ENCODE measurements at places on chromosomes 2 and 18.

- DNase-seq, result no peak
Measured at GRCh38 chr2:153388246-153388645, 90.3 kb downstream of the RPRM start.

GRCh38 chr18:78836838-78837237, 142.8 kb upstream of the SALL3 start:
- DNase-seq, result no peak

- no peak for DNase-seq
Measured at GRCh38 chr2:151976945-151977353, 121.9 kb downstream of the CACNB4 start.

DNA sequence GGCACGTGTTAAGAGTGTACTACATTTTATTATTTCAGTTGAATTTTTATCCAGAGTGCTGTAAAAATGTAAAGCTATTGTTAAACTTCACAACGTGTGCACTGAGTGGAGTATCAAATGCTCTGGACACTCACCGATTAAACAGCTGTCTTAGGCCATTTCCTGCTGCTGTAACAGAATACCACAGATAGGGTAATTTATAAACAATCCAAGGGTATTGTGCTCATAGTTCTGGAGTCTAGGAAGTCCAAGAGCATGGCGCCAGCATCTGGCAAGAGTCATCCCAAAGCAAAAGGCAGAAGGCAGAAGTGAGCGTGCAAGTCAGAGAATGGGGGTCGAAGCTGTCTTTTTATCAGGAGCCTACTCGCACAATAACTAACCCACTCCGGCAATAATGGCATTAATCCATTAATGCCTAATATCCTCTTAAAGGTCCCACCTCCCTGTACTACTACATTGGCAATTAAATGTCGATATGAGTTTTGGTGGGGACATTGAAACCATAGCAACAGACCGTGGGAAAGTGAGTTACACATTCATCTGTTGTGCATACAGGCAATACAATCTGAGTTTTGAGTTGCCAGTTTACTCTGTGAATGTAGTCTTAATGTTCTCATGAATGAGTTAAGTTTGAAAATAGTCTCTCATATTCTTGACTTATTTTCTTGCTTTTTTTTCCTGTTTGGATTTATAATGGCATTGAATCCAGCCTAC, 64.8 kb downstream of the ARMC9 start:
- no peak for DNase-seq

GRCh38 chr2:27087823-27088410, 1.3 kb downstream of the KHK start:
- DNase-seq, result no peak

DNA sequence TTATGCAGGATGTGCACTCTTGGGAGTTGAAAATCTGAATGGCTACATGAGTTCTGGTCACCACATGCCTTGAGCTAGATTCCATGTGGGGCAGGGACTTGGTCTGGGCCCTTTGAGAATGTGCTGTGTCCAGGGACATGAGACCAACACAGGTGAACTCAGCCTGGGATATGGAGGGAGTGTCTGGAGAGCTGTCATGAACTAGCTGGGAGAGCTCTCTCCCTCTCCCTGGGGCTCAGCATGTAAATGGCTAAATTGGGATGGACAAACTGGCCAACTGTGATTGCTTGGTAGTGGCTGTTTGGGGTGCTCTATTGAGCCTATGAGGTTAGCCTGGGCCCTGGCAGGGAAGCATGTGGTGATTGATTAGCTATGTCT, 105.1 kb upstream of the HS6ST1 start:
- no peak for DNase-seq

GRCh38 chr18:39946623-39947061, 2008.4 kb upstream of the PIK3C3 start:
- no peak for DNase-seq

DNA sequence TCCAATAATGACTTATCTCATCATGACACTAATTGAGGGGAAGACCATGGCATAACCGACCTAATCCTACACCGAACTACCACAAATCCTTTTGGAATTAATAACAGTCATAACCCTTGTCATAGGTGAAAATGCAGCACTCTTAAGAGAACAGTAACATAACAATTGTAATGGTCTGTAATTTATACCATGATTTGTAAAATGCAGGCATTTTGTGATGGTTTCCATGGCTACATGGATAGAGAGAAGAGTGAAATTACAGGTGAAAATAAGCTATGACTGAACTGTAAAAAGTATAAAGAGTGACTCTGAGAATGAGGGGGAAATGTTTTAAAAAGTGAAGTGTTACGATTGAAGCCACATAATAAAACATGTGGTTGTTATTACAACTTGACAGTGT, 494.1 kb upstream of the SLC39A10 start:
- no peak for DNase-seq

DNA sequence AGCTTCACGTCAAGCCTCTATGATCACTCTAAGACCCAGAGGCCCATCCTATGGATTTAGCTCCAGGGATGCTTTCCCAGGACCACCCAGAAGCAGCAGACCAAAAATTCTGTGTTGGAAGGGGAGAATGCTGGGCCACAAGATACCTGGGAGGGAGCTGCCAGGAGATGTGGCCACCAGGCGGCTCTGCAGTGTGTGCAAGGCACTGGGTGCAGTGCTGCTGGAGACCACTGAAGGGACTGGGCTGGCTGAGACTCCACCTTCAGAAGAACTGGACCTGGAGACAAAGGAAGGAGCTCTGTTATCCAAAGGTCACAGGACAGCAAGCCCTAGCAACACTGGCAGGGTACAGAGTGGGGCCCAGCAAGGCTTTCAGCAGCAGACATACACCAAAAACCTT, 34.0 kb downstream of the KANSL3 start:
- DNase-seq, result no peak

DNA sequence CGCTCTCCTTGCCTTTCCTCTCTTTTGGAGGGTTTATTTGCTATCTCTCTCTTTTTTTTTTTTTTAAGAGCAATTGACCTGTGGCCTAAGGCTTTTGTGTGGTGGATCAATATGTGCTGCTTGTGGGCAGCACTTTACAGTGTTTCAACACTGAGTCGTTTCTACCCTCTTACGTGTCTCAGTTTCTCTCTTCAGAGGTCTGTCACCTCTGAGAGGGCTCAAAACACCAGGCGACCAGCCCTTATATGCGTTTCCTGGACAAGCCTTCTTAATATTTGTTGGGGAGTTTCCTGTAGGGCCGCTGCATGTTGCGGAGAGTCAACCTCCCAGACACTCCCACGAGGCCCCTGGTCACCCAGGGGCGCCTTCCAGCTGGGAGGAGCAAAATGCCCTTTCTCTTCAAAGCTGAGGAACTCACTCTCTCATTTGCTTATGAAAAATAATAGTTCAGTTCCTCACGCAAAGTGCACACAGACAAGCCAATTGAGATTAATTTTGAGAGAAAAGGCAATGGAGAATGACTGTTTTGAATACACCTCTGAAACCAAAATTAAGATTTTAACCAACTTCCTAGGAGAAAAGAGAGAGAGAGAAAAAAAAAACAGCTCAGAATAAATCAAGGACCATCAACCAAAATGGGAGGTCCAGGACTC, 96.3 kb upstream of the B3GNT2 start:
- DNase-seq, result no peak

- DNase-seq, result no peak
Measured at GRCh38 chr2:46498681-46499080, 19.3 kb downstream of the TMEM247 start.

GRCh38 chr18:47758000-47758399, 172.5 kb downstream of the SMAD2 start:
- no peak for DNase-seq

GRCh38 chr2:149094217-149095015, 55.9 kb downstream of the LYPD6B start:
- DNase-seq, result no peak

GRCh38 chr18:59509481-59510442, 150.7 kb upstream of the LMAN1 start:
- no peak for DNase-seq

DNA sequence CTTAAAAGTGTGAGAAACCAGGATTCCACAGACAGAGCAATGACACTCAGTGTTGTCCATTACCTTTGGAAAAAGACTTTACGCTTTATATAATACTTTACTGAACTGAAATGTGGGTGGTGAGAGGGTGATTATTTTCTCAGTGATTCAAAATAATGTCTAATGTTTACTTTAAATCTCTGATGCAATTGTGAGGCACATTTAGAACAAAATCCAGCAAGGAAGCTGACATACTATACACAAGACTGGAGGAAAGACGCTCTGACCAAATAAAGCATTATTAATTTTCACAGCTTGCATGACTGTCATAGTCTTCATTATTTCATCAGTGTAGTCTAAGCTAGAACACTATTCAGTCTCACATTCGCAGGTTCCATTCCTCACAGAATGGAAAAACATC, 34.1 kb upstream of the STAT1 start:
- DNase-seq, result no peak

DNA sequence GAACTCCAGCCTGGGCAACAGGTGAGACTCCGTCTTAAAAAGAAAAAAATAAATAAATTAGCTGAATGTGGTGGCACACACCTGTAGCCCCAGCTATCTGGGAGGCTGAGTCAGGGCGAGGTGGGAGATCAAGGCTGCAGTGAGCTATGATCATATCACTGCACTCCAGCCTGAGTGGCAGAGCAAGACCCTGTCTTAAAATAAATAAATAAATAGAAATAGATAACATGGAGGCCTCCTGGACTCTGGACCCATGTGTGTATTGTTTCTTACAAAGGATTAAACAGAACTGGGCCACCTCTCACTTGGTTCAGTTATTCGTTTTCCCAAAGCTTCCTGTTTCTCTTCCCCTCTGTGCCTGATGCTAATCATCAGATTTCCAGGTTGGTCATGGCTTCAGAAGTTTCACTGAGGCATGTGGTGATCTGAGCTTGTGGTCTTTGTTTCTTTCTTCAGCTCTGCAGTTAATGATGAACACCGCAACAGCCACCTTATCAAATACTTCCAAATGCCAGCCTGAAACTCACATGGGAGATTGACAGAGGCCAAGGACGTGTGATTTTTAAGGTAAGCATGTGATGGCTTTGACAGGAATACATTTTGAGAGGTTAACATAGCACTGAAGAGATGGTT, 83.3 kb upstream of the MAP4K4 start:
- no peak for DNase-seq

GRCh38 chr2:28586867-28587266, 91.0 kb downstream of the PLB1 start:
- no peak for DNase-seq

- DNase-seq, result no peak
Measured at GRCh38 chr2:148391324-148391723, 253.2 kb upstream of the EPC2 start.

DNA sequence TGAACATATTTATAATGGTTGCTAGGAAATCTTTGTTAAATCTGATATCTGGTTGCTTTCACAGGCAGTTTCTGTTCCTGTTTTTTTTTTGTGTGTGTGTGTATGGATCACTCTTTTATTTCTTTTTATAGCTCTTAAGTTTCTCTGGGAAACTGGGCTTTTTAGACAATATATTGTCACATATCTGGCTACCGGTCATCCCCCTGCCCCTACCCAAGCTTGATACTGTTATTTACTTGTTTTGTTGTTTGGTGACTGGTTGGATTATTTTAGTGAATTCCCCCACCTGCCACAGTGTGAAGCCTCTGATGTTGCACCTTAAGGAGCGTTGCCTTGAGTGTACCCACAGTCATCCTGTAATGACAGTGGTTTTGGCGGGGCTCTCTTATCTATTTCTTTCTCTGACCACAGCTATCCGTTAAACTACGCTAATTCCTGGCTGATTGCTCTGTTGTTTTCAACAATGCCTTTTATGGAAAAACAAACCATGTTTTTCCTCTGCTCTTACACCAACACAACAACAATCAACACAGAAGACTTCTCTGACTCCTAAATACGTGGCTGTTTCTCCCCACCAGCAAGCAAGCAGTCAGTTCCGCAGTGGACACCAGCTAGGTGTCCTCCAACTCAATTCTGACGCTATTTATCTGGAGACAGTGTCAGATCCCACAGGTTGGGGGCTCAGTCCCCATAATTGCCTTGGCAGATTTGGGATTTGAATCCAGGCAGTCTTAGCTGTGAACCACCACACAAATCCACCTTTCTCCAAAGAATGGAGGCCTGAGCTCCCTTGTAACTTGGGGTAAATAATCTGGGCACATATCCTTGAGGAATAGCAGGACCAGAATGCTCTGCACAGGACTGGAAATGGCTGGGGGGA, 10.9 kb downstream of the GNLY start:
- no peak for DNase-seq

GRCh38 chr2:137178951-137179377, 413.6 kb downstream of the THSD7B start:
- no peak for DNase-seq

DNA sequence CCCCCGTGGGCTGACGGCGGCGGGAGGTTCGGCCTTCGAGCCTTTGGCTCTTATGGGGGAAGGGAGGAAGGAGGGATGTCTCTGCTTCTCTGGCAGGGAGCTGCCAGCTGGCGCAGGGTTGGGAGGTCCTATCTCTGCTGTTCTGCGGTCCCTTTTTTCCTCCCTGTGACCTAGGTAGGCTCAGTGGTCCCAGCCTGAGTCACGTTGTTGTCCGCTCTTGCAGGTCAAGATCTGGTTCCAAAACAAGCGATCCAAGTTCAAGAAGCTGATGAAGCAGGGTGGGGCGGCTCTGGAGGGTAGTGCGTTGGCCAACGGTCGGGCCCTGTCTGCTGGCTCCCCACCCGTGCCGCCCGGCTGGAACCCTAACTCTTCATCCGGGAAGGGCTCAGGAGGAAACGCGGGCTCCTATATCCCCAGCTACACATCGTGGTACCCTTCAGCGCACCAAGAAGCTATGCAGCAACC, 2.5 kb downstream of the DLX1 start:
- DNase-seq, result no peak

DNA sequence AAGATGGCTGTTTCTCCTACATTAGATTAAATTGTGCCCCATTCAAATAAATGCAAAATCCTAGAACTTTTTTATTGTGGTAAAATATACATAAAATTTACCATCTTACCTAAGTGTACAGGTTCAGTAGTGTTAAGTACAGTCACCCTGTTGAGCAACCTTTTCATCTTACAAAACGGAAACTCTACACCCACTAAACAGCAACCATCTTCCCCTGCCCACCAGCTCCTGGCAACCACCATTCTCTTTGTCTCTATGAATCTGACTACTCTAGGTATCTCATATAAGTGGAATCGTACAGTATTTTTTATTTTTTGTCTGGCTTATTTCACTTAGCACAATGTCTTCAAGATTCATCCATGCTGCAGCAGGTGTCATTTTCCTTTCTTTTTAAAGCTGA, 53.0 kb downstream of the ASXL2 start:
- no peak for DNase-seq

DNA sequence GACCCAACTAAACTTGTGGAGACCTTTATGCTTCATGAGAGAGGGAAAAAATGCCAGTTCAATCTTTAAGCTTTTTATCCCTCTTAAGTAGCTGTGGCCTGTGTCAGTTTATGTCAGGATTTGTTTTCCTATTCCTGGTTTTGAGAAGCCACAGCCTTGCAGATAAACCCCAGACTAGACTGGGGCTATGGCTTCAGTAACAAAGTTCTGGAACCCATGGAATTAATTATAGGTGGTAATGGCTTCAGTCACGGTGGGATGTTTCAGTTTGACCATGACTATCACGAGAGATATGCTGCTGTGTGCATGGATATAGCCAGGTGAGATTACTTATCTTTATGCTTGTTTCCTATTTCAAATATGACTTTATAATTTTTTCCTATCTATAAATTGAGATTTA, 134.8 kb downstream of the RAPGEF4 start:
- no peak for DNase-seq

- DNase-seq, result no peak
Measured at GRCh38 chr2:159890551-159891266, 92.7 kb upstream of the CD302 start.

GRCh38 chr2:20662308-20662937, 4.5 kb upstream of the GDF7 start:
- DNase-seq, result no peak
